Fibroblast of the conjunctiva (primary cell): ENCODE measurements at places on chromosomes 1 and 21.

- no peak for DNase-seq
These were observed 29.4 kb upstream of the PPP2R5A start for GRCh38 chr1:212255705-212256307.

DNA sequence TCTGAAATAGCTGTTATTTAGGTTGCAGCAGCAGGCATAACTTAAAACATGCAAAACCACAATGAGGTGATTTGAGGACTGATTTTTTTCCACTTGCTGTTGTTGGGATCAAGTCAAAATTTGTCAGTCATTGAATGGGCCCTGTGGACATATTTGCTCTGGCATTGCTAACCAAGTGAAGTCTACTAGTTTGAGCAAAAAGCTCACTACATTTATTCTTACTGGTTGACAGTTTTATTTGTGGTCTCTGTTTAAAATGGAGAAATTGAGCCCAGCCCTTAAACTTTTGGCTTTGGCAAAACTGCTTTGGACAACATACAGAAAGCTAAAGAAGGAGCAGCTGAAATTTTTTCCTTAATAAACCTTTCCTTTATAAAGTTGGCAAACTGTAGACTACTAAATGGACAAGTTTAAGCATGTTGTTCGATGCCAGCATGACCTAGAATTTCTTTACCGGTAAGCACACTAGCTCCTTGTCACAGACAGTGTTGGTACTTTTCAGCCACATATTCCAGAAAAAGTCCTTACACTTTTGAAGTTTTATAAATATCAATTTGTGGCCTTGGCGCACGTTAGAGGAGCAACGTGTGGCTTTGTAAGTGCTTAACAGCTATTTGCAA is 234.6 kb downstream of the USP25 start:
- no peak for DNase-seq

GRCh38 chr1:119000371-119001180 is 12.4 kb upstream of the TBX15 start:
- no peak for DNase-seq

DNA sequence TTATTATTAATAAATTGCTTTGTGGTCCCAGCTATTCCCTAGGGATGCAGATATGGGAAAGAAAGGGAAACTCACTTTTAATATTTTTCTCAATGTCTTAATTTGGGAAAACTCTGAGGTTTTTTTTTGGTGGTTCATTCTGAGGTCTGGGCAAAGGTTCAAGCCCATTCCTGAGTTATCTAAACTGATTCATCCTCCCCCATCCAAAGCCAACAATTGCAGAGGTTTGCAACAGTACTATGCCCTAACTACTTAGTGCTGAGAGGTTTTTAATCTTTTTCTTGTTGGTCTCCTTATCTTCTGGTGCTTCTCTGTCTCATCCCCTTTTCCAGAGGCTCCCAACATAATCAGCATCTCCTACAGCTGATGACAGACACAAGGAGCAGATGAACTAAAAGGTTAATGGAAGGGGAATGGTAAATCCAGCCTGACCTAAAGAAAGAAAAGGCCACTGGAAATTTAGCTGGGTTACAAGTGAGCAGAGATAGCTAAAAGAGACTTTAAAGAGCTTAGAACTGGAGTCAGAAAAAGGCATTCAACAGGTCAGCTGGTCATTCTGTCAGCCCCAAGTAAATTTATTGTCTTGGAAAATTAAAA is 390.4 kb downstream of the TGFB2 start:
- DNase-seq: peak; percentile 51

DNA sequence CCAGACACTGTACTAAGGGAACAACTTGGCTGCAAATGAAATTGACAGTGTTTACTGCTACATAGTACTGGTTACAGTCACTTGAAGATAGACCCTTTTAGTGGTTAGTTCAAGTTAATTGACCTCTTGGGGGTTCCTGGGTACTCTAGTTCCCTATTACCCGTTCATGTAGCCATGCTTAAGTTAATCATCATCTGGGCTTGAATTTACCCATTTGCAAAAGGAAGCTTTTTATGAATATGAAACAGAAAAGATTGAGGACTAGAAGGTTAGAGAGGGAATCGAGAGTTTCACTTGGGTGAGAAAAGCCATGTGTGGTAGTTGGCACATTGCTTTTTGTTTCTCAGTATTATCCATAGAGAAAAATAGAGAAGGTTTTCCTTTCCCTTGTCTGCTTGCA is 2.7 kb downstream of the MIA3 start:
- DNase-seq: no peak

GRCh38 chr1:21255943-21256320 is 34.3 kb downstream of the ECE1 start:
- DNase-seq: no peak

- DNase-seq: no peak
These were observed 392.1 kb downstream of the KIF26B start for GRCh38 chr1:245546875-245547274.

- no peak for DNase-seq
These were observed 30.6 kb downstream of the SYT6 start for GRCh38 chr1:114122941-114123618.

DNA sequence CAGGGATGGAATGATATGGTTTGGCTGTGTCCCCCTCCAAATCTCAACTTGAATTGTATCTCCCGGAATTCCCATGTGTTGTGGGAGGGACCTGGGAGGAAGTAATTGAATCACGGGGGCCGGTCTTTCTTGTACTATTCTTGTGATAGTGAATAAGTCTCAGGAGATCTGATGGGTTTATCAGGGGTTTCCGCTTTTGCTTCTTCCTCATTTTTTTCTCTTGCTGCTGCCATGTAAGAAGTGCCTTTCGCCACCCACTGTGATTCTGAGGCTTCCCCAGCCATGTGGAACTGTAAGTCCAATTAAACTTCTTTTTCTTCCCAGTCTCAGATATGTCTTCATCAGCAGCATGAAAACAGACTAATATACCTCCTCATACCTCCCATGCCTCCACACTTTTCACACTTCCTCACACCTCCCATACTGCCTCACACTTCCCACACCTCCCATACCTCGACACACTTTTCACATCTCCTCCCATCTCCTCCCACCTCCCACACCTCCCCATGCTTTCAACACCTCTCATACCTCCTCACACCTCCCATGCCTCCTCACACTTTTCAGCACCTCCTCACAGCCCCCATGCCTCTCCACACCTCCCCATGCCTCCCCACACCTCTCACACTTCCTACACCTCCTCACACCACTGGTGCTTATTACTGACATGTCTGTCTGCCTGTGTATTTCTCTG is 21.3 kb downstream of the GPR137B start:
- DNase-seq: no peak

- peak; percentile 78 for DNase-seq
These were observed 82.3 kb downstream of the ITPKB start for GRCh38 chr1:226656601-226657277.

- no peak for DNase-seq
These were observed 57.8 kb upstream of the TARBP1 start for GRCh38 chr1:234536741-234537140.

- DNase-seq: no peak
These were observed 226.9 kb upstream of the TMPRSS15 start for GRCh38 chr21:18630446-18630845.

GRCh38 chr1:67451815-67452214 is 21.6 kb upstream of the SERBP1 start:
- DNase-seq: no peak

DNA sequence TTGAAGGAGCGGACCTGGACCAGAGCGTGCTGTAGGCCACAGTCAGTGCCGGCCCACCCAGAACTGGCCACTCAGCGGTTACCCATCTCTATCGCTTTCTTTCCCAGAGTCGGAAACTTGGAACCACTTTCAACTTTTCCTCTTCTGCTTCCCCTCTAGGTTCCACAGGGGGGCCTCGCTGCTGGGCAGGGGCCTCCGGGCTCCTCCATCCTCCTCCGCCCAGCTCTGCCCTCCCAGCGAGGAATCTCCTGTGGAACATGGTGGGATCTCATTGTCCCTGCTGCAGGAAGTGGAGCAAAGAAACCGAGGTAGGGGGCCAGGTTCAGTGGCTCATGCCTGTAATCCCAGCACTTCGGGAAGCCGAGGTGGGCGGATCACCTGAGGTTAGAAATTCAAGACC is 139.2 kb downstream of the ETS2 start:
- no peak for DNase-seq

DNA sequence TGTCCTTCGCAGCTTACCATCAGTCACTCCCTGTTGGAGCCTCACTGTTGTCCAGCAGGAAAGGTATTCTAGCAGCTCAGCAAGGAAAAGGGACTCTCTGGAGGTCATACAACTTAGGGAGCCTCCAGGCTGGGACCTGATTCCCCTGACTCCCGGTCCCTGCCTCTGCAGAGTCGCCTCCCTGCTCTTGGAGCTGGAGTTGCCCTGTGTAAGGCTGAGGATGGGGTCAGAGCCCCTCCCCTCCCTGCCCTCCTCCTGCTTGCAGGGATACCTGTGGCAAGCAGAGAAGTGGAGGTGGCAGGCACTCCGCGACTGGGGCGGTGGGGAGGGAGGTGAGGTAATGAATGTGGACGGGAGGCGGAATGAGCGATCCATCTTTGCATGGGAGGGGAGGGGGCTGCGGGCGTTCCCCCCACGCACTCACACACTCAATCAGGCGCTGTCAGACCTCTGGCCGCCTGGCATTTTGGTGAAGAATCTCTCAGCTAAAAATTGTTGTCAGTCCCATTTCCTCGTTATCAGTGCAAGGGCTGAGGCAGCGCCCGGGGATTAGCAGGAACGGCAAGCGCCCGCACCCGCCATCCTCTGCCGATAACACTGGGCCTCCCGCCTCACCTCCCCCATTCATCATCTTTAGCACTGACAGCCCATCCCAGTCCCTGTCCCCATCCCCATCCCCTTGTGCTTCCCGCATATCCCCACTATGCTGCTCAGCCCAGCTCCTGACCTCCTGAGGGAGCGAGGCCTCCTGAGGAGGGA is 64.3 kb downstream of the TMEM53 start:
- no peak for DNase-seq

DNA sequence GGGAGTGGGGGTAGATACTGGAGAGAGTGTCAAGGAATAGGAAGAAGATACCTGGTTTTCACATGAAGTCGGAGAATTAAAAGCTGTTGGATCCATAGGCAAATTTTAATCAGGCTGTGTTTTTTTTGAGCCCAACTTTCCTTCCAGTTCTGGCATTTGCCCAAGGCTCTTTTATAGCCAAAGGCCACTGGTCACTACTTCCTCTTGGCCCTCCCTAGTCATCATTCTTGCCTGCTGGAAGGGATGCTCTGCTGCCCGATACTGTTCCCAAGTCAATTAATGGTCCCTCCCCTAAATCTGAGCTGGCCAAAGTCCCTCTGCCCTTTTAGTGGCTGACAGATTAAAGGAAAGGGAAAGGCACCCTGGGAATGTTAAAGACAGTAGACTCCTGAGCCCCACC is 102.8 kb upstream of the ZNF648 start:
- DNase-seq: no peak

DNA sequence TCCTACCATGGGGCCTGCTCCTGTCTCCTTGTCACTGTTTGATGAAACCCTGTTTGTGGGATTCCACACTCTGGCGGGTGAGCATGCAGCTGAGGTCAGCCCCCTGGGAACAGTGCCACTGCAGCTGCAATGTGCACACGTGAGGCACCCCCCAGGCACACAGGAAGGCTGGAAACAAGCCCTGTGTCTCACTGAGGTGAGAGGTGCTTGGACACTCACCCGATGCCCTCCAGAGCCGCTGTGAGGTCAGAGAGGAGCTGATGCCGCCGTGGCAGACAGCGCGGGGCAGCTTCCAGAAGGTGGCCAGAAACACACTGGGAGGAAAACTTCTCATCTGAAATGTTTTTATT is 49.7 kb downstream of the SLX9 start:
- DNase-seq: no peak

DNA sequence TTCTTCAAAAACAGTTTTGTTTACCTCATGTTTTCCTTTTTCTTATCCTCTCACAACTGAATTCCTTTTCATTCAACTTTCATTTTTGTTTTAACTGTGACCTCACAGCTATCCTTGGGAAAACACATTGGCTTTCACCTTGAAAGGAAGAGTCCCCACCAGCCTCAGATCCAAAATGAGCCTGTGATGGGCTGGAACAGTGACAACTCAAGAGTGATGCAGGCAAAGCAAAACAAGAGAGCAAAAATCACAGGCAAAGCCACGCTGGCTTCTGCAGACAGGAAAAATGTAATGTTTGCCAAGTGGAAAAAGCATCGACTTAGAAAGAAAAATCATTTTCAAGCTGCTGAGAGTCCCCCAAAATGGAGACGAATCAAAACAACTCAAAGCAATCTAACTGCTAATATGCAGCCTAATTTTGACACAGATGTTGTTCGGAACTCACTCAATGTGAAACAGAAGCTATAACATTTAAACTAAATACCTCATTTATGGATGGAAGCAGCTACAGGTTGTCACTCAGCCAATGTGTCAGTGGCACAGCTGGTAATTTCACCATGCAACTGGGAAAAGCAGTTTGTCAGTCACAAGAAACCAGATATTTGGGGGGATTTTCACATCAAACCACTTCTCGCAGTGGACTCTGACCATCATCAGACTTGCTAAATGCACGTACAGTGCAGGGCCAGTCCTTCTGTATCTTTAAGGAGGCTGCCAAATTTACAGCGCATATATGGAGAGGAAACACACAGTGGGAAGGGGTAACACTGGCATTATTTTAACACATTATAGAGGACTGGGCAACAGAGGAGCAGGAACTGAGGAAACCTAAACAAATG is 50.7 kb downstream of the ALG14 start:
- no peak for DNase-seq

GRCh38 chr1:26581287-26581651 is 51.7 kb downstream of the RPS6KA1 start:
- DNase-seq: no peak

DNA sequence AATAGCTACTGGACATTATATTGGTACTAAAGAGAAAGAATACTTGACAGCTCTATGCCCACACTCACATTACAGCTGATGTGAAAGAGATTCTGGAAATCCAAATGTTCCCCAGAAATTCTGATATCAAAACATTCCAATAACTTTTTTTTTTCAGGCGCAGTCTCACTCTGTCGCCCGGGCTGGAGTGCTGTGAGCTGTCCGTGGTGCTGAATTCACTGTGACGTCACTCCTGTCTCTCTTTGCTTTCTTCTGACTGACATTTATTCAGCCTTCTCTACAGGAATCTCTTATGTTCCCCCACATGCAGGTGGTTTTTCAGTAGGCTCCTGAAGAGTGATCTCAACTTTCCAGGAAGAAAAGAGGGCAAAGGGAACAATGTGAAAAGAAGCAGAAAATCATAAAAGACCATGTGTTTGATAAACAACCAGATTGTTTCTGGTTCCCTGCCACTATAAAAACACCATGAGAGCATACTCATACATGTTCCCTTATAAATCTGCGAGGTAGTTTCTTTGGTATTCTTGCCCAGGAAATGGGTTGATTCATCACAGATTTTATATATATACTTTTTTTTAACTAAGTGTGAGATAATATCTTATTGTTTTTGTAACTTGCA is 6.2 kb downstream of the S100A7A start:
- DNase-seq: peak; percentile 26

DNA sequence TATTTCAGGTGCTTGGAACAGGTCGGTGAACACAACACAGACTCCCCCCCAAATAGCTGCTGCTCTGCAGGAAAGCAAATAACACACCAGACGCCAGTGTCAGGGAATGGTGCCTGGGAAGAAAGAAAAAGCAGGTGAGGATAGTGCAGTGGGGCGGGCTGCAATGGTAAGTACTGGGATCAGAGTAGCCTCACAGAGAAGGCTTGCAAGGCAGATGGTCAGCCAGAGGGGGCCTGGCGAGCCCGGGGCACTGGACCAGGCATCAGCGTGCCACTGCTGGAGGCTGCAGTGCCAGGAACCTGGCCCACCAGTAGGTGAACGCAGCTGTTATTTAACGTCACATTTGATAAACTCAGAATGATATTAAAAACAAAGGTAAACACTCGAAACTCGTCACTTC is 60.0 kb downstream of the POFUT2 start:
- DNase-seq: no peak

GRCh38 chr1:42137766-42138165 is 15.4 kb upstream of the GUCA2B start:
- DNase-seq: no peak

- peak; percentile 18 for DNase-seq
These were observed 708.8 kb upstream of the CHRM3 start for GRCh38 chr1:238677567-238677966.
